ENCODE measurements at places on chromosomes 3 and 15.

DNA sequence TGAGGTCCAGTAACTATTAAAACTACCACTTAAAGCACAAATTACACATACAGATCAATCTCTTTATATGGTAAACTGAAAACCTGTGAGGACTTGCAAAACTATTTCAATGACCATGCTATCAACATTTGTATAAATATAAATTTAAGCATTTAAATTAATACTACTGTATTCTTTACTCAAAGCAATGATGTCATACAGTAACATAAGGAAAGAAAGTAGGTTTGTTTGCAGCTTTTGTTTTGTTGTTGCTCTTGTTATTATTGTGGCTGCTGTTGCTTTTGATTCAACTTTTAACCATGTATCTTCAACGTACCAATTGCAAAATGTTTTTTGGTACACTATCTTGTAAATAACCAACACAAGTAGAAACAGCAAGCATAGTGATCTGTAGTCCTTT, 22.0 kb downstream of the CBLB start:
- no peak for DNase-seq

- no peak for DNase-seq
These were observed 234.1 kb upstream of the FEZF2 start for GRCh38 chr3:62607287-62608029.

GRCh38 chr15:58279106-58279505, 140.9 kb downstream of the AQP9 start:
- no peak for DNase-seq

- peak; percentile 32 for DNase-seq
These were observed 334.5 kb upstream of the UMPS start for GRCh38 chr3:124395584-124396338.

GRCh38 chr3:52240059-52240885, 1.3 kb upstream of the TWF2 start:
- no peak for DNase-seq

DNA sequence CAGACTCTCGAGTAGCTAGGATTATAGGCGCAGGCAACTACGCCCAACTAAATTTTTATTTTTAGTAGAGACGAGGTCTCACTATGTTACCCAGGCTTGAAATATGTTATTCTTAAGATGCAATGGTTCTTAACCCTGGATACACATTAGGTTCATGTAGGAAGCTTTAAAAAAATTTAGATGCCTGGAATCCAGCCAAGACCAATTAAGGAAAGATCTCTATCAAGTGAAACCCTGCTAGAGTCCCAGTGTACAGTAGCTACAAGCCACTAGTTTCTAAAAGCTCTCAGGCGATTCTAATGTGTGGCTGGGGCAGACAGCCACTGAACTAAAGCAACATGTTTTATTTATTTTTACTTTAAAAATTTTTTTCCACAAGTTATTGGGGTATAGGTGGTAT, 33.2 kb downstream of the TRIM69 start:
- DNase-seq: no peak

DNA sequence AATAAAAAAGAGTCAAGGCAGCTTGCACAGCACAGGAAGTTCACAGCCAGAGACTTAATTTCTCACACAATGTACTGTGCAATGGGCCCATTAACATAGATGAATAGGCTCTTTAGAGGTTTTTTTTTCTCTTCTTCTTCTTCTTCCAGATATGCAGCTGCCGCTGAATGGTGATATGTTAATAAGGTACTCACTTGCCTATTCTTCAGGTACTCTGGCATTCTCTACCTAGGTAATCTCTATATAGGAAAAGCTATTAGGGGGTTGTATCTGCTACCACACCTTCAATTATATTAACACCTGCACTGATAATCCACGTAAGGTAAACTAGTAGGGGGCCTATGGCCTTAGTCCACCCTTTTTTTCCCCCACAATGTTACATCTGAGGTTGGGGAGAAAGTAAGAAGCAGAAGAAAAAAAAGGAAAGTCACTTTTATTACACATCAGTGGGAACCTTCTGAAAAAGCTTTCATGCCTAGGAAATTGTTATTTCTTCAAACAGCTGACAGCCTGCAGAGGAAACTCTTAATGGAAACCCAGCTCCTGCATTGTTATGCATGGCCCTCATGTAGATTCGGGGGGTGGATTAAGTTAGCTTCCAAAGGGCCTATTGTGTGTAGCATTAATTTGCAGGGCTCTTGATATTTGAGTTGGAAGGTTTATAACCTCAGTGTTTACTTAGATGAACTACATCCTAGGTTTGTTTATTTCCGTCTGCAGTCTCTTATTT, 525.5 kb downstream of the ZIC1 start:
- no peak for DNase-seq

- no peak for DNase-seq
These were observed 145.0 kb downstream of the ADAM10 start for GRCh38 chr15:58604455-58604923.

DNA sequence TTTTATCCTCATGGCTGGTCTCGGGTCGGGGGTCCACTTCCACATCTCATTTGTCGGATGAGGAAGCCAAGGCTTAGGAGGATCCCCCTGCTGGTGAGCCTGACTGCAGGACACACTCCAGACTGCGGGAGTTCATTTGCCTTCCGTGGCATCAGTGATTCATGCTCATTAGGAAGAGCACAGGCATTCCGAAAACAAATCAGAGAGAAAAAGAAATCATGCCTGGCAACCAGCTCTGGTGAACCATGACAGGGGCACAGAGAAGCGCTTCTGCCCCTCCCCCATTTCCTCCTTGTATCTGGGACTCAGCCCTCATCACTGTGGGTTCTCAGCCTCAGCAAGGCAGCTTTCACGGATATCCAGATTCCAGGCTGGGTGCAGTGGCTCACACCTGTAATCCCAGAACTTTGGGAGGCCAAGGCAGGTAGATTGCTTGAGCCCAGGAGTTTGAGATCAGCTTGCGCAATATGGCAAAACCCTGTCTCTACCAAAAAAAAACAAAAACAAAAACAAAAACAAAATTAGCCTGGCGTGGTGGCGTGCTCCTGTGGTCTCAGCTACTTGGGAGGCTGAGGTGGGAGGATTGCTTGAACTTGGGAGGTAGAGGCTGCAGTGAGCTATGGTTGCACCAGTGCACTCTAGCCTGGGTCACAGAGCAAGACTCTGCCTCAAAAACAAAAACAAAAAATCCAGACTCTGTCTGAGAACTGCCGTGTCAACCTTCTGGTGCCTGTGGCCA, 28.4 kb downstream of the IRAK2 start:
- no peak for DNase-seq

DNA sequence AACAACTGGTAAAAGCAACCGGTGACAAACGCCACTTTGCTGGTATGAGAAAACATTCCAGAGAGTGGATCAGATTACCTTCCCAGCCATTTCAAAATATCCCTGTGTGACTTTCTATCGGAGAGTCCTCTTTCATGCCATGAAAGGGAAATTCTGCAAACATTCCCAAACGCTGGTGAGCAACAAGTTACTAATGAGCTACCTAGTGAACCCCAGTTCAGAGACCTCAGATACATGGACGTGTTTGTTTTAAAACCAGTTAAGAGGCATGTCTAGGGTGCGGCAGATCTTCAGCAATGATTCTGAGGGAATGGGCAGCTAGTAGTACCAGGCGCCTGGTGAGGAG, 418.2 kb upstream of the NR2F2 start:
- no peak for DNase-seq

DNA sequence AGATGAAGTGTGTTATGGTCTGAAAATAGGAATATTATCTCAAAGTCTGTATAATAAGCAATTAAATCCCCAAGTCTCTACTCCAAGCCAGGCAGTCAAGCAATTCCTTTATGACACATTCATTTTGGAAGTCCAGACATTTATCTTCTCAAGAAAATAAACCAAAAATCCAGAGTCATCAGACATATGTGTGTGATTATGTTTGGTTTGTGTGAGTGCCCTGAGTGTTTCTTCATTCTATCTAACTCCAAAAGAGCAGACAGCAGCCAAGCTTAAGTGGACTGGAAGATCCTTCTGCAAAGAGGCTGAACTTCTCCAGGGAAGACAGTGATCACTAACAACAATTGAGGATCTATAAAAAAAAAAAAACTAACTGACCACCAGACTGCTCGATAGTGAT, 239.8 kb downstream of the STAG1 start:
- no peak for DNase-seq

DNA sequence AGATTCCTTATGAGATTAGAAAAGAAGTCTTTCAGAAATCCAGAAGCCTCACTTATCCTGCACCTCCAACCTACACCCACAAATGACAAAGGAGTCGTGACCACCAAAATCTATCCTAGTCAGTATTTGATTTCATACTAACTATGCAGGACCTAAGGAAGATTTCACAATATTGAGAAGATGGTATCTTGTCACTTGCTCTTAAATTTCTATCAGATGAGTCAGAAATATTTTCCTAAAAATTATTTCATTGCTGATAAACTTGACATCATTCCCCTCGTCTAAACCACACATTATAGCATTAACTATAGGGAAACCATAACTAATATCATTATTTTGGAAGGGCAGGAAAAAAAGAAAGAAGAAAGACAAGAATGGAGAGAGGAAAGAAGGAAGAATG, 138.0 kb upstream of the THBS1 start:
- no peak for DNase-seq

DNA sequence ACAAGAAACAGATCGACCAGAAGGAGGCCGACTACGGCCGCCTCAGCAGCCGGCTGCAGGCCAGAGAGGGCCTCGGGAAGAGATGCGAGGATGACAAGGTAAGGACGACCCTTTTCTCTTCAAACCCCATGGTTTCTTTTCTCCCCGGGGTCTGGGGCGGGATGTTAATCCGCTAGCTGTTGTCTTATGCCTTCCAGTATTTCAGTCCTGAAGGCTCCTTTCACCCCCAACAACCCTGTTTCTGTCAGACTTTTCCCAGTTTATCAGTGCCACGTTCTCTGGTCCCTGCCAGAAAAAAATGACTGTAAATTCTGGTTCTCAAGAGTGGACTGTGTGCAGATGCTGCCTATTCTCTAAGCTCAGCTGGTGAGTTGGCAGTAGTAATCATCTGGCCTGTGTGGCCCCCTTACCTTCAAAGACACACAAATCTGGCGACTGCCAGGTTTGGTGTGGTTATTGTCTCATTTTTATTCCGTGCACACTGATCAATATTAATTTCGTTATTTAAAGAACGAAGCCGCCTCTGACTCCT, 806 bp downstream of the GOLM2 start:
- DNase-seq: no peak

DNA sequence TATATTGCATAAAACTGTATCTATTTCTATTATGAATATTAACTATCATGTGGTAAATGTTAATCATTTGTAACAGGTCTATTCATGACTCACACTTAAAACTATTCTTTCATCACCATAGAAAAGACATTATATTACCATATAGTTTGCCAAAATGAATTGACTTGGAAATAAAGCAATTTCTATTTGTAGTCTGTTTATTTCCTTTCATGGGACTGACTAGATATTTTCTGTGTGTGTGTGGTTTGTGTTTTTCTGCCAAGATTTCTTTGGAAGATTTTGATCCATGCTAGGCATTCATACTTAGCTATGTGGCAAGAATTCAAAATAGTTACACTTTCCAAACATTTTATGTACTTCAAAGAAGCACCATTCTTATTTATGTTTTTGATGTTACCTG, 522.5 kb upstream of the AGTR1 start:
- no peak for DNase-seq

GRCh38 chr3:94159062-94159828, 96.4 kb downstream of the NSUN3 start:
- DNase-seq: no peak

GRCh38 chr3:153545471-153545870, 383.4 kb downstream of the RAP2B start:
- DNase-seq: no peak

GRCh38 chr15:46848704-46849103, 868.6 kb upstream of the SEMA6D start:
- DNase-seq: no peak

GRCh38 chr15:93900476-93901400, 330.6 kb upstream of the MCTP2 start:
- DNase-seq: no peak

DNA sequence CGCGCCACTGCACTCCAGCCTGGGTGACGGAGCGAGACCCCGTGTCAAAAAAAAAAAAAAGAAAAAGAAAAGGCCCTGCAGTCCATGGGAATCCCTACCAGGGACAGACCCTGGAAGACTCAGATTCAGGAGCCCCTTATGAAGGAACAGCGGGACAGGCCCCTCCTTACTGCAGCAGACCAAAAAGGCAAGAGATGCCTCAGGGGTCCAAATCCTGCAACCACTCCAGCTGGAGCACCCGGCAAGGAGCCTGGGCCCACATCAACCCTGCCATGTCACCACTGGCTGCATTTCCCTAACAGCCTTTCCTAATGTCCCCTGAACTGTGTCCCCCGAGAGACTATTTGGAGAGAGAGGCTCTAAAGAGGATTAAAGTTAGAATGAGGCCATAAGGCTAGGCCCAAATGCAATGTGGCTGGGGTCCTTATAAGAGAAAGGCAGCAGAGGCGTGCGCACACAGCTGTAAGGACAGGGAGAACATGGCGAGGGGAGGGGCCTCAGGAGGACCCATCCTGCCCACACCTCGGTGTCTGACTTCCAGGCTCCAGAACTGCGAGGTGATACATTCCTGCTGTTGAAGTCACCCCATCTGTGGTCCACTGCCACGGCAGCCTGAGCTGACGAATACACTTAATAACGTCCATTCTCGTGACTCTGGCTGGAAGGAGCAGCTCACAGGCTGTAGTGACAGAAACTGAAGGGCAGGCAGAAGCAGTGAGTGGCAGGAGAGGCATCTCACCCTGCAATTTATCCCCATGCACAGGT, 78.1 kb downstream of the ATP10A start:
- DNase-seq: no peak

GRCh38 chr3:27758083-27758482, 36.0 kb upstream of the EOMES start:
- DNase-seq: no peak

DNA sequence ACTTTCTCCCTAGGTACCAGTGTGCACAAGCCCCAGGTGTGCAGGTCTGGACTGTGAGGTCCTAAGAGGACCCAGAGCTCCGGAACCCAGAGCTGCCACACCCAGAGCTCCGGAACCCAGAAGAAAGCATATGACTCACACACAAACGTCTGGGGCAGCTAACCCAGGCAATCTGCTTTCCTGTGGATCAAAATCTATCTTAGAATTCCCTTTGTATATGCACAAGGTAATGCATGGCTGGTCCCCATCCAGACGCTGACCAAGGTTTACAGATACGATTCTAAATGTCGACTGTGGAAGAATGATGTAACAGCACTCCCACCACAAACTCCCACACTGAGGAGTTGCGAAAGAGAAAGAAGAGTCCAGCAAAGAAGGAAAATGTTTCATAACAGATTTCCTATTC, 15.7 kb downstream of the KCNMB2 start:
- no peak for DNase-seq

DNA sequence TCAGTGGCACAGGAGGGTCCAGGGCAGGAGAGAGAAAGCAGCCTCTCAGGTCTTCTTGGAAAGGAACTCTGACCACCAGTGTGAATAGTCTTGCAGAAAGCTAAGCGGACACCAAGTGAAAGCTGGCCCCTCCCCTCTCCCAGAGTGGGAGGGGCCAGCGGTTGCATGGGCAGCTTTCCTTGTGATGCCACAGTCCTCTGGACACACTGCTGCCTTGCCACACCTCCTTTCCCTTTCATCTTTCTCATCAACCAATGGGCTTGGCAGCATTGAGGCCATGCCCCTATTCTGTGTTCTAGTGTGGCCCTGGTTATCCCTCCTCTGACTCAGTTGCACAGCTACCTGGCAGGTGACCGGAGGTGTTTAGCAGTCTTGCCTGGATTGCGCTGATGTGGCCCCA, 49.7 kb upstream of the GOLGA6B start:
- DNase-seq: no peak

GRCh38 chr15:77446840-77447390, 26.2 kb downstream of the HMG20A start:
- DNase-seq: no peak

- no peak for DNase-seq
These were observed 68.4 kb downstream of the CRTC3 start for GRCh38 chr15:90598031-90598577.
